GM06990 (cell line): ENCODE measurements at places on chromosomes 1 and 21.

GRCh38 chr1:51385776-51386175, 55.4 kb upstream of the TTC39A start:
- no peak for DNase-seq

GRCh38 chr21:38811257-38811656, 5.5 kb downstream of the ETS2 start:
- DNase-seq, result no peak

DNA sequence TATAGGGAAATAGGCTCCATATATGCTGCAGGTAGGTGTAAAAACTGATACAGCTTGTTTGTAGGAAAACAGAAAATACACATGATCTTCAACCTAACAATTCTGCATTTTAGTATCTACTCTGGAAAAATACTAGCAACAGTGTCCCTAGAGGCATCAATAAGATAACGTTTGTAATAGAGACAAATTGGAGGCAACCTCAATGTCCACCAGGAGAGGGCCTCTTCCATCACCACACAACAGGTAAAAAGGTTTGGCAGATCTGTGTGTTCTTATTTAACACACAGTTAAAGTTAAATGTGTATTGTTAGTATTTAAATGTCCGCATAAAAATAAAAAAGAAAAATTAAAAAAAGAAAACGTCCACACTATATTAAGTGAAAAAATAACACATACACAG, 5.4 kb downstream of the EIF2D start:
- no peak for DNase-seq

- DNase-seq, result no peak
Measured at GRCh38 chr1:217563179-217563578, 67.7 kb downstream of the GPATCH2 start.

GRCh38 chr1:41333146-41333784, 28.0 kb upstream of the FOXO6 start:
- no peak for DNase-seq

GRCh38 chr1:98260839-98261238, 340.0 kb upstream of the DPYD start:
- no peak for DNase-seq

DNA sequence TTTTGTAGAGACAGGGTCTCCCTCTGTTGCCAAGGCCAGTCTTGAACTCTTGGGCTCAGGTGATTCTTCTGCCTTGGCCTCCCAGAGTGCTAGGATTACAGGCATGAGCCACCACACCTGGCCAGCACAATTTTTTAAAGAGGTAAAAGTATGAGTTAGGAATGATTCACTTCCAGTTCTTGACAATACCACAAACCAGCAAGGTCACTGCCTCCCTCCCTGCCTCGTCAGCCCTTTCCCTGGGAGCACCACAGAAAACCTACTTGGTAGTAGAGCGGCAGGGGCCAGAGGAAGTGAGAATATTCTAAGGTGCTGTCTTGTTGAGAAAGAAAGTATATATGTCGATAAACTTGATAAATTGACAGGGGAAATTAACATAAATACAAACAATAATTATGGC, 10.8 kb upstream of the CDA start:
- no peak for DNase-seq

DNA sequence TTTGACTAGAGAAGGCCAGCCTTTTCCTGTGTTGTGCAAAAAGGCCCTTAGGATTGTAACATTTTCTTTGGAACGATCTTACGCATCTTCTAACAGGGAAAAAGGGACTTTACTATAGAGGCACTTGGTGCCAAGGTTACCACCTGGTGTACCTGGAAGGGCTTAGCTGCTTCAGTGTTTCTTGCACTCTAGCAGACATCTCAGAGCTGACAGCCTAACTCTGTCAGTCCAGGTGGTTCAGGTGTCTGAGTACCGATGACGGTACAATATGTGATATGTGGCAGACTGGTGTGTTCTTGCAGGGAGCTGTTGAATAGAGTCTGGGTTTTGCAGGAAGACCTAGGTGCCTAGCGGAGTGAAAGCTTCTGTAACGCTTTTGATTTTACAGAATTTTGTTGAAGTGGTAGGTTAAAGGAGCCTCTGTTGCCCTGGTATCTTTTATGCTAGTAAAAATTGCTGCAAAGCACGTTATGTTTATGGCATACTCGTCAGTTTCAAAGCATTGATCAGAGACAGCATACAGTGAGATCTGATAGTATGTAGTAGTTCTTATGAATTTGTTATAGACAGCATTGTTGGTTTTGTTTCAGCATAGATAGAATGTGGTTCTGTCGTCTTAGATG, 1.4 kb downstream of the MAGI3 start:
- no peak for DNase-seq

GRCh38 chr1:53080041-53080440, 18.0 kb downstream of the PODN start:
- DNase-seq, result no peak

DNA sequence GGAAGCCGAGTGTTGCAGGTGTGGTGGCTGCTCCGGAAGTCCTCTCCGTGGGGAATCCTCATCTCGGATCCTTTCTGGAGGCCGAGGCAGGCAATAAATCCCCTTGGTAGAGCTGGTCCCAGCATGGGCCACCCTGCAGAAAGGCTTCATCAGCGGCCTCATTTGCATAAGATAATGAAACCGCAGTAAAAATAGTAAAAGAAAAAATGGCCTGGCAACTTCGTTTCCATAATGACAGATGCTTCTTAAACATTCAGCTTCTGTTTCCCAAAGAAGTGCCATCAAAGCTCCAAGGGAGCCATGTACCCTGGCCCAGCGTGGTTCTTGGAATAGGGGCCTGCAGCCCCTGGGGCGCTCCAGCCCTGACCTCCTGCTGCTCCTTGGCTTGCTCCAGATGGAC, 244.1 kb downstream of the GRIK3 start:
- DNase-seq, result no peak

DNA sequence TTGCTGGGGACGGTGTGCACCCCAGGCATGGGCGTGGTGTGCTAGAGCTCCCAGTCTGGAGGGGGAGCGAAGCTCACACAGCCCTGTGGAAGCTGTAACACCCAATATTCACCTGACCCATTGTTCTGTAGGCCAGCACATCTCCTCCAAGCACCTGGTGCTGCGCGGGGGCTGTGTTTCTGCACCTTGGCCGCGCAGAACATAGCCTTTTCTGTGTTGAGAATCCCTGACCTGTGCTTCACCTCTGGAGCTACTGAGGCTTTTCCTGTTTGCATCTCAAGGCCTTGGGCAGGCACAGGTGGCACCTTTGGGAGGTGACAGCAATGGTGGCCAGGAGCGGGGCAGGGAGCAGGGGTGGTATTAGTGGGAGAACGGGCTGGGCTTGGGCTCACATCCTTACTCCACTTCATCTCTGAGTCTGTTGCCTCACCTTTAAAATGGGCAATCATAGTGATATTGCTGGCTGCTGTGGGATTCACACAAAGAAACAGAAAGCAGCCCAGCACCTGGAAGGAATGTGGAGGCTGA, 343.9 kb upstream of the AJAP1 start:
- no peak for DNase-seq

- no peak for DNase-seq
Measured at GRCh38 chr1:66739401-66740157, 12.7 kb upstream of the DYNLT5 start.

GRCh38 chr1:50425376-50426107, 2.3 kb upstream of the DMRTA2 start:
- DNase-seq, result no peak

GRCh38 chr21:39750670-39751069, 5.7 kb downstream of the IGSF5 start:
- no peak for DNase-seq

DNA sequence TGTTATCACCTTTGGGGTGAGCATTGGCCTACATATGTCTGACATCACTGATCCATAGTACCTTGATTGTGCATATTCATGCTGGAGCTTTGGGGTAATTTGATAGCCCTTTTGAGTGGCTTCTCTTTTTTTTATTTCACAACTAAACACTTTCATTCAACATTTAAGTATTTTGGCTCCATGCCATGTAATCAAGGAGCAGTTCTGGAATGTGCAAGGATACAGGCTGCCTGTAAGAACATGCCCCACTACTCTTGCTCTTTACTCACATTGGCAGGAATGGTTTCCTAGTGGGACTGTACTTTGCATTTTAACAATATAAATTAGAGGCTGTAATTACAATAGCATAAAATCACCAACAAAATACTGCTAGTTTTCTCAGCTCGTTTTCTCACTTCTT, 300.7 kb upstream of the SPAG17 start:
- no peak for DNase-seq
